ENCODE measurements at places on chromosomes 16 and 17.

DNA sequence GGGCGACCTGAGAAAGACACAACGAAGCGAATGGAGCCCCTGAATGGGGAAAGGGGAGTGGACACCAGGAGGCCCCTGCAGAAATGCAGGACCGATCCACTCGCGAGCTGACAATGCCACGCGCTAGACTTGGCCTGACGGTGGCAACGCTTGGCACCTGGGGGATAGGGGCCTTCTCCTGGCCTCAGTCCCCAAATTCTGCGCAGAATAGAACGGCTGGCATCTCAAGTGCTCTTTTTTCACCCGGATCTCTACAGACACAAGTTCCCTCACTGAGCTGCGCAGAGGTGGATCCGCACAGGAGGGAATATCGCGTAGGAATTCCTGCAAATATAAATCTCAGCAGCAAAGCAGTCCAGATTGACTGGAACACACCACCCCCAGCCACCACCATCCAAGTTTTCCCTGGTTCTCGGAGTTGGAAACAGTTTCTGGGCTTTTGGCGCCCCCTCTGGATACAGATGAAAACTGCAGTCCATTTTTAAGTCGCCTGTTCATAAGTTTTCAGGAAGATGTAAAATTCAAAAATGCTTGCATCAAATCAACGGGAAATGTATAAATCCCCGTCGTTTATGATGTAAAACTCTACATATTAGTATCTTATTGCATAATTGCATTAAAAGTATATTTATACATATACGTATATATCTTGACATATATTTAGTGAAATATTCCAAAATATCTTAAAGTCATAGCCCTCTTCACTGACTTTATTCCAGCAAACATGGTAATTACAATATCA is 2.3 kb upstream of the SOX9 start:
- H3K36me3 ChIP-seq, result no peaks in the 10 kb centered on the region
- peaks cover 72% of the 10 kb centered on the region for H3K27me3 ChIP-seq
- DNase-seq, result peak; percentile 64
- peaks cover 12% of the 10 kb centered on the region for H3K4me1 ChIP-seq

- no peaks in the 10 kb centered on the region for H3K27me3 ChIP-seq
- H3K36me3 ChIP-seq, result peaks cover 8% of the 10 kb centered on the region
- DNase-seq, result no peak
- peak overlapping the region; percentile 9 for H3K27ac ChIP-seq
- H3K4me3 ChIP-seq, result no peak overlapping the region
These were observed 12.0 kb downstream of the SP2 start for GRCh38 chr17:47907932-47908562.

DNA sequence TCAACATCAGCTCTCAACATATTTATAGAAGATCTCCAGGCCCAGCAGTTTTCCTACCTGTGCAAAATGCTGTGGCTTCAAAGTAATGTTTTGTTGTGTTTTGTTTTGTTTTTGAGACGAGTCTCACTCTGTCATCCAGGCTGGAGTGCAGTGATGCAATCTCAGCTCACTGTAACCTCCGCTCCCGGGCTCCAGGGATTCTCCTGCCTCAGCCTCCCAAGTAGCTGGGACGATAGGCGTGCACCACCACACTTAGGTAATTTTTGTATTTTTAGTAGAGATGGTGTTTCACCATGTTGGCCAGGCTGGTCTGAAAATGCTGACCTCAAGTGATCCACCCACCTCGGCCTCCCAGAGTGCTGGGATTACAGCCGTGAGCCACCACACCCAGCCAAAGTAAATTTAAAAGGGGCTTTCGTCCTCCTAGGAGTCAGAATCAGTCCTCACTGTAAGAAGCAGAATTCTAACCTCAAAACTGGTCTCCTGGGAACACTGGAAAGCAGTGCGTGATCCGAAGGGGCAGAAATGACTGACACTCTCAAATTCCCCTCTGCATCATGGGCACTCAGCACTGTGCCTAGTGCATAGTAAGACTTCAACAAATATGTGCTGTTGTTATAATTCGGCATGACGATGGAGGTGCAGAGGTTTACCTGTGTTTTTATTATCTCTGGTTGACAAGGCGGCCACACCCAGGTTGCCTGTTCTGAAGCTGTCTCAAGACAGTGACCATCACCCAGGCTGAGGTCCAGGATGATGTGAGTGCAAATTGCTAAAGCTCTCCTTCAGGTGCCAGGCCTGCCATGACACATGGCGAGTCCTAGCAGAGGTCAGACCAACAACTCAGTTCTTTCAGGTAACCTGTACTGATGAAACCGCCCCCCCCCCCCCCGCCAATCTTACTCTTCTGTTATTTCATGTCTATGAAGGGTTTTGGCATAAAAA is 59.8 kb downstream of the ADCY9 start:
- peaks cover 24% of the 10 kb centered on the region for H3K4me1 ChIP-seq
- H3K36me3 ChIP-seq, result peaks cover 10% of the 10 kb centered on the region
- no peaks in the 10 kb centered on the region for H3K27me3 ChIP-seq
- no peak for DNase-seq

DNA sequence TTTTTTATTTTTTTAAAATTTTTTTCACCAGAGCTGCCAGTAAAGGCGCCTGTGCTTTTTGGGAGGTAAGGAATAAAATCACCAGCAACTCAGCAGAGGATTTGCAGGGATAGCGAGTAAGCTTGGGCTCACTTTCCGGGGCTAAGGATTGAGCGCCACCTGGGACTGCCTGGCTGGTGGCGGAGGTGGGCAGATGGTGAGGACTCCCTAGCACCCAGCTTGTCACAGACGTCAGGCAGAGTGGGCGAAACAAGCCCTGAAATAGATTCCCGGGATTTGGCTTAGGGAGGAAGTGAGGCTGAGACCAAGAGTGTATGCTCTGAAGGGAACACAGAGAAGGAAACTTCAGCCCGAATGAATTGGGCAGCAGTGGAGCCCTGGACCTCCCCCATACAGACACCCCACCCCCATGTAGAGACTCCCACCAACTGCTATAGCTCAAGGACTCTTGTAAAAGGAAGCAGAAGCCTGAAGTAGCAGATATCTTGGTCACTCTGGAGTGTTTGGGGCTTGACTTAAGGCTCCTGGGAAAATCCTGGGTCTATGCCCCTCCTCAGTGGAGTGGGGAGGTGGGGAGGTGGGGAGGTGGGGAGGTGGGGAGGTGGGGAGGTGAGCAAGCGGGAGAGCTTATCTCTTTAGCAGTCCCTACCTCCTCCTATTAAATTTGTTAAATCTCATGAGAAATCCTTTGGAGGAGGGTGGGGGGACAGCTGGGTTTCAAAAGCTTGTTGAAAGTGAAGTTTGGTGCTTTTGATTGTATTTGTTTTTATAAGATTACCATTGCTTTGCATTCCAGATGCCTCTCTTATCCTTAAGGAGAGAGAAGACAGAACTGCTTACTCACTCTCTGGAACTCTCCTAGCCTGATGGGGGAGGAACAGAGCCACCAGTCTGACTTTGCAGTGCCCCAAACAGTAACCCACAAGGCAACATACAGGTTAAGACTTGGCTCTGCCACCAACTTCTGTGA is 8.2 kb downstream of the ARL4D start:
- no peaks in the 10 kb centered on the region for H3K36me3 ChIP-seq
- H3K27me3 ChIP-seq, result peaks cover 4% of the 10 kb centered on the region
- no peak for DNase-seq
- H3K4me3 ChIP-seq, result no peak overlapping the region

- H3K27me3 ChIP-seq, result peaks cover 73% of the 10 kb centered on the region
- no peak overlapping the region for H3K27ac ChIP-seq
- no peaks in the 10 kb centered on the region for H3K36me3 ChIP-seq
- no peak overlapping the region for H3K4me3 ChIP-seq
- H3K4me1 ChIP-seq, result peaks cover 6% of the 10 kb centered on the region
These were observed 5.0 kb upstream of the HOXB9 start for GRCh38 chr17:48630925-48631692.

- no peaks in the 10 kb centered on the region for H3K4me1 ChIP-seq
- no peak for DNase-seq
- H3K4me3 ChIP-seq, result no peak overlapping the region
- H3K27me3 ChIP-seq, result no peaks in the 10 kb centered on the region
These were observed 43.8 kb downstream of the PIMREG start for GRCh38 chr17:6488008-6488539.

DNA sequence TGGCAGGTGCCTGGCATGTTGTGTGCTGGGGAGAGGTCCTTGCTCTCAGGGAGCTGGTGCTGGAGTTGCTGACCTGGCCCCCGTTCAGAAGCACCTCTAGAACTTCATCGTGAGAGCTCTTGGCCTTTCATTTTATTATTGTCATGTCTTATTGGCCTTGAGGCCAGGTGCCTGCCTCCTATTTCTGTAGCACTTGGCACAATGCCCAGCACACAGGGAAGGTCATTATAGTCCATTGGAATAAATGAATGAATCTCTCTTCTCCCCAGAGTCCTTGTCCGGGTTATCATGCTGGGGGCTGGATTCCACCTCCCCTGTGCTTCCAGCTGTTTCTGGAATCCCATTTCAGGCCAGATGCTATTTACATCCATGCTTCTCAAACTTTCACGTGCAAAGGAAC is 169.2 kb downstream of the HAPSTR1 start:
- no peak for DNase-seq
- peaks cover 25% of the 10 kb centered on the region for H3K27me3 ChIP-seq
- H3K36me3 ChIP-seq, result no peaks in the 10 kb centered on the region
- H3K4me3 ChIP-seq, result no peak overlapping the region

Measured in activated CD4-positive, alpha-beta T cell treated with anti-CD3 and anti-CD28 coated beads for 36 hours (primary cell).